ENCODE measurements at places on chromosomes 12 and 14.
A peak's percentile ranks its signal among the peaks of the same experiment; 100 is the strongest.

DNA sequence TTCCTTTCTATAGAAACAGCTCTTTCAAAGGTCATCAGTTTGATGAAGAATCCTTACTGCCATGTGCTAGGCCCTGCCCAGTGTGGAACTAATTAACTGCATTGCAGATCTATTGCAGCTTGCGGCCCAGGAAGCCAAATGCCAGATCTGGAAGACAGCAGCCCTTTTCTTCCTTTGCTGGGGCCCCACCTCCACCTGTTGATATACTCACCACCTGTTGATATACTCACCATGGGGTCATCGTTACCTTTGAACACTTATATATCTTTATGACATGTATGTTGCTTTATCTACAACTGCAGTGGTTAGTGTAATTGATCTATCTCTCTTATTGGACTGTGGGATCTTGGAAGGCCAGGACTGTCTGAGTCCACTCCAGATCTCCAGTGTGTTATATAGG lies 292.5 kb downstream of the ATP23 start:
- DNase-seq: no peak

DNA sequence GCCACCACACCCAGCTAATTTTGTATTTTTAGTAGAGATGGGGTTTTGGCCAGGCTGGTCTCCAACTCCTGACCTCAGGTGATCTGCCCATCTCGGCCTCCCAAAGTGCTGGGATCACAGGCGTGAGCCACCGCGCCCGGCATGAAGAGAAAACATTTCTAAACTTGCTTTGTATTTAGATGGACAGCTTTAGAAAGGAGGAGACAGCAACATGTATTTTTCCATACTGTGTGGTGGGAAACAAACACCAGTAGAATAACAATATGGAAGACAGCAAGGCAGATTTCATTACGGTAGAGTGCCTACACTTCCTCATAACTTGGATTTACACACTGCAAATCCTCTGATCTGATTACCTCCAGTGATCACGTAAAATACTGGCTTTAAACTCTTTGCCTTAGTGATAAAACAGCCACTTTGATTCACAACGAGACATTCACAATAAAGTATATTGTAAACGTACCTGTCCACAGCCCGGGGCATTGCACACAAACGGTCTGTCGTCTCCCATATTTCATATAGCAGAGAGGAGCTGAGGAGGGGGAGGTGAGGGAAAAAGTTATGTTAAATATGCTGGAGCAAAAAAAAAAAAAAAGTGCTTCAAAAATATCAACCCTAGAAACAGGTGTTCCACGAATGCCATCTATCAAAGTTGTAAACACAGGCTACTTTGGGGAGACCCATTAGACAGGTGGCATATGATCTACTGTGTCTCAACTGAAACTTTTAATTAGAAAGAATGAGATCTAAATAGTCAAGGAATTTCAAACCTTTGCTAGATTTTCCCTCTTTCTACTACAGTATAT lies 25.5 kb downstream of the ATF7 start:
- no peak for DNase-seq

- DNase-seq: no peak
Measured at GRCh38 chr14:89719366-89720075, 235.0 kb downstream of the EFCAB11 start.

- DNase-seq: peak; percentile 36
Measured at GRCh38 chr14:51327376-51327775, 87.3 kb downstream of the TMX1 start.

GRCh38 chr12:2393016-2393415 lies 340.2 kb downstream of the CACNA1C start:
- no peak for DNase-seq

DNA sequence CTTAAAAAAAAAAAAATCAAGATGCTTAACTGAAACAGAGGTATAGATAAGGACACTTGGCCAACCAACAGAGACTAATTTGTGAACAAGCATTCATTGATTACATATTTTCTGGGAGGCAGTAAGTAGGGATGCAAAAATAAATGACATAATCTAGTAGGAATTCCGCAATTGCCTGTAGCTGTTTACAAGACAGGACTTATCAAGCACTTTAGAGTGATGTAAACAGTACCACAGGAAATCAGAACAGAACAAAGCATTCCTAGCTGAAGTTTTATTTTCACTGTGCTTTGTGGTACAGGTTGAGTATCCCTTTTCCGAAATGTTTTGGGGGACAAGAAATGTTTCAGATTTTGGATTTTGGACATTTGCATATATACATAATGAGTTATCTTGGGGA lies 68.2 kb upstream of the FGD4 start:
- DNase-seq: no peak

DNA sequence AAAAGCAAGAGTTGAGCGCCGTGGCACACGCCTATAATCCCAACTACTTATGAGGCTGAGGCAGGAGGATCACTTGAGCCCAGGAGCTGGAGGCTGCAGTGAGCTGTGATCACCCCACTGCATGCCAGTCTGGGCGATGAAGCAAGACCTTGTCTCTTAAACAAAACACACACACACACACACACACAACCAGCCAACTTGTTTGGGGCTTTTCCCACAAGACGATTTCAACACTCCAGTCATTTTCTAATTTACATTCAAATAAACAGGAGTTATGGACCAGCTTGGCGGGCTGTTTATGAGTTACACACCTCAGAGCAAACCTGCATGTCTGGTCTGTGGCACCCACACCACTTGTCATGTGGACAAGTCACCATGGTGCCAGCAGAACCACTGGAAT lies 6.7 kb downstream of the GLTP start:
- no peak for DNase-seq

- peak; percentile 41 for DNase-seq
Measured at GRCh38 chr12:22802883-22803630, 178.1 kb downstream of the ETNK1 start.

- DNase-seq: peak; percentile 35
Measured at GRCh38 chr12:84807249-84807648, 105.3 kb downstream of the SLC6A15 start.

DNA sequence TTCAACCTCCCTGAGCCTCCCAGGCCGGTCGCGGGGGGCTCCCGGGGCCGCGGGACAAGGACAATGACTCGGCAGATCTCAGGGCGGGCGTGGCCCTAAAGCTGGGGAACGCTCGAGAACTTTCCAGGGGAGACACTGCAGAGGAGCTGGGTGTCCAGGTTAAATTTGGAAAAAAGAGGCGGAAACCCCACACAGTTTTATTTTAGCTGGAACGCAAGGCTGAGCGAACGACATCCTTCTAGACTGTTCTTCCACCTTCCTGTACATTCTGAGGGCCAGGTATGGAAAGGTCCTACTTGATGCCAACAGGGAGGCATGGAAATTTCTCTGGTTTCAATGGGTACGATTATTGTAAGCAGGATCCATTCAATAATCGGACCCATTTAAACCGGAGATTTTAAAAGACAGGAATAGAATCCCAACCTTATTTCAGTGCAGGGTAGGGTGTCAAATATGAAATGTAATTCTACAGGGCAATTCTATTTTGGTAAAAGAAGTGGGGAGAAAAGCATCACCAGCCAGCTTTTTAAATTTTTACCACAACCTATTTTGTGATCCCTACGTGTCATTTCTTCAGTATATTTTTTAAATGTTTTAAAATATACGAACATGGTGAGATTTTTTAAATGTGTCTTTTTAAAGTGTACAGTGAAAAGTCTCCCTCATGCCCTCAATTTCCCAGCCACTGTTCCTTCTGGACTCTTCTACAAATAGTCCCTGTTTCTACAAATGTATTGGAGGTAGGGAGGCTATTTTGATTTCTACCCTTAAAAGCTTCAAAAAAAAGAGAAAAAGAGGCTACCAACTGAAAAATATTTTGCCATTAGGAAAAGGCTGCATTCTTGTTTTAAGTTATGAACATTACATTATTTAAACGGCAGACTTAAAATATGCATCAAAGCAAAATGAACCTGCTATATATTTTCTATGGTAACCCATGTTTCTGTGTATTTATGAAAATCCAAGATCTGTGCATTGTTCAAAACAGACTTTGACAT lies 1.1 kb upstream of the UBC start:
- DNase-seq: peak; percentile 58

DNA sequence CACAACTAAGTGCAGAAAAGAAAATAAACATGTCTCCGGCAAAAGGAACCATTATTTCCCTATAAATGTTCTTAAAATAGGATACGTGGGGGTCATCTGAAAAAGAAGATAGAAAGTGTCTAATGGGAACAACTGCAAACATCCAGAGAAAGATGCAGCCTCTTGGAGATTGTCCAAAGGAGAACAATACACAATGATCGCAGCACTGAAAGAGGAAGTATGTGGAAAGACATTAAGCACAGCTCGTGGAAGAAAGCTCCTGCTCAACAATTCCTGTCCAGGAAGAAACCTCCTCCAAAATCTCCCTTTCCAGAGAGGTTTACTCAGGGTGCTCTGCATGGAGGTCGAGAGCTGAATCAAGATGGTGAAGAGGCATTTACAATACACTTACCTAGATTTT lies 2.5 kb upstream of the LALBA start:
- DNase-seq: no peak

- DNase-seq: no peak
Measured at GRCh38 chr14:68986926-68987652, 8.0 kb upstream of the ACTN1 start.

GRCh38 chr12:24522736-24523135 lies 426.2 kb downstream of the BCAT1 start:
- DNase-seq: no peak

- no peak for DNase-seq
Measured at GRCh38 chr14:97268097-97268496, 470.9 kb downstream of the VRK1 start.

DNA sequence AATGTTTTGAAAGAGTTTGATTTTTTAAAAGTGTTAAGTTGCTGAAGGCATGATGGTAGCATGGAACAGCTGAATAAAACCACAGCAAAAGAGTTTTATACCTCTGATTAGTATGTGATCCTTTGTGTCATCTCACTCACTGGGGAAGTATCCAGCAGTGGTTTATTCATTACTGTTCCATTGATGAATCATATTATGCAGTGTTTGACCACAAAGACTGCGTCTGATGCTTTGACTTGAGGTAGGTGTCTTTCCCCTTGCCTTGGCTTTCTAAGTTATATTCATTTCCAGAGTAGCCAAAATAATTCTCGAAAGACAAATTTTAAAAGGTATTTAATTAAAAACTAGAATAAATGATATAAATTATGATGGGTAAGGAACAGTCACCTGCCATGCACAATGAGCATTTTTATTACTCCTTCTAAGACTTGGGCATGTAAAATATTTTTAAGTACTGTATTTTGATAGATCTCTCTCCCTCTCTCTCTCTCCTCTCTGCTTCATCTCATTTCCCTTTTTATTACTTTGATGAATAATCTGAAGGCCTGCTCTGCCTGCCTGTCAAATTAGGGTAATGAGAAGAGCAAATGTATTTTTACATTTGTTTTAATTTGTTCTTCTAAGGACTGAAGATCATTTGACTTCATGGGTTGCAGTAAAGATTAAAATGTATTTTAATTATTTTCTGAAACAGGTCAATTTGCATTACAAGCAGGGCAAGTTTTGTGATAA lies 164.9 kb downstream of the NAV3 start:
- peak; percentile 63 for DNase-seq

DNA sequence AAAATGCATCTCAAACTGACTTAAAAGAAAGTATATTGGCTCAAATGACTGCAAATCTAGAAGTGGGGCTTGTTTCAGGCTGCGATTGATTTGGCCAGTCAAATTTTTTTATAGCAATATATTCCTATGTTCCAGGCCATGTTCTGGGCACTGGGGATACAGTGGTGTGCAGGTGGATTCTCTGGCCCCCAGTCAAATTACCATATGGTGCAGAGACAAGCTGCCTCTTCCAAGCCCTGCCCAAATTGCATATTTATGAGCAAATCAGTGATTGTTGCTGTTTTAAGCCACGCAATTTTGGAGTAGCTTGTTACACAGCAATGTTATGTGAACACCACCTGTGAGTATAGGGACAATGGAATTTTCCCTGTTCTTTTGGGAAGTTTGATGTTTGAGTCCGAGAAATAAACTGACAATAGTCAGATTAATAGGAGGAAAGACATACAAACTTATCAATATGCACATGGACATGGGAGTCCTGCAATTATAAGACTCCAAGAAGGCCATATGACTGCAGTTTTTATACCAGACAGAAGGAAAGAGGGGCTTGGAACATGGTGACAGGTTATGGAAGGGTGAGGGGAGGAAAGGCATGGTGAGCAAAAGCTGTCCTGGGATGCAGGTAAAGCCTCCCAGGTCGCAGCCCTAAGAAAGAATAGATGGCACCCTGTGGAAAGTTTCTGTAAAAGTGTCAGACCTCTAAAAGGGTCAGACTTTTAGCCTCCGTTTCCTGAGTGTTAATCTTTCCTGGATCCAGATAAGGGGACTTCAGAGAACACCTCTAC lies 13.1 kb upstream of the CRY1 start:
- DNase-seq: no peak

DNA sequence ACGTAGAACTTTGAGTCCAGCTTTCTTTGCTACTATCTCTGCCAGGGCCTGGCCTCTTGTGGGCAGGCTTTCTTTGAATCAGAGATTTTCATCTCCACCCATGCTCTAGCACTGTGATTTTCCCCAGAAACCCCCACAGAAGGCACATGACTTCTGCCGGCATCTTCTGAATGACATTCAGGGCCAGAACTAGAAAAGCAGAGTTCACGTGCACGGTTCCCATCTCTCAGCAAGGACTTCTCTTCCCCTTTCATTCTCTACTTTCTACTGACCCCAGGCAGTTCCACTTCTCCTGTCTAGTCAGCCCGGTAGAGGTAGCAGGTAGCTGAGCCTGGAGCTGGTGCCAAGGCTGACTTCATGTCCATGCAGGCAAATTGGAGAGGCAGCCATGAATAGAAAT lies 26.9 kb downstream of the BATF start:
- DNase-seq: no peak

GRCh38 chr14:70350078-70350477 lies 9.4 kb downstream of the COX16 start:
- no peak for DNase-seq

GRCh38 chr12:13591488-13591887 lies 389.9 kb downstream of the GRIN2B start:
- DNase-seq: no peak

All from fibroblast of skin of scalp (primary cell).